ENCODE measurements at places on chromosomes 1 and 21.

GRCh38 chr1:44300852-44301251 is 54.2 kb downstream of the ERI3 start:
- no peak for DNase-seq

GRCh38 chr1:169201084-169201619 is 94.7 kb downstream of the ATP1B1 start:
- no peak for DNase-seq

GRCh38 chr1:182460550-182460951 is 10.6 kb downstream of the RGSL1 start:
- DNase-seq: no peak

- peak; percentile 48 for DNase-seq
These were observed 207.1 kb downstream of the NUF2 start for GRCh38 chr1:163528710-163529348.

DNA sequence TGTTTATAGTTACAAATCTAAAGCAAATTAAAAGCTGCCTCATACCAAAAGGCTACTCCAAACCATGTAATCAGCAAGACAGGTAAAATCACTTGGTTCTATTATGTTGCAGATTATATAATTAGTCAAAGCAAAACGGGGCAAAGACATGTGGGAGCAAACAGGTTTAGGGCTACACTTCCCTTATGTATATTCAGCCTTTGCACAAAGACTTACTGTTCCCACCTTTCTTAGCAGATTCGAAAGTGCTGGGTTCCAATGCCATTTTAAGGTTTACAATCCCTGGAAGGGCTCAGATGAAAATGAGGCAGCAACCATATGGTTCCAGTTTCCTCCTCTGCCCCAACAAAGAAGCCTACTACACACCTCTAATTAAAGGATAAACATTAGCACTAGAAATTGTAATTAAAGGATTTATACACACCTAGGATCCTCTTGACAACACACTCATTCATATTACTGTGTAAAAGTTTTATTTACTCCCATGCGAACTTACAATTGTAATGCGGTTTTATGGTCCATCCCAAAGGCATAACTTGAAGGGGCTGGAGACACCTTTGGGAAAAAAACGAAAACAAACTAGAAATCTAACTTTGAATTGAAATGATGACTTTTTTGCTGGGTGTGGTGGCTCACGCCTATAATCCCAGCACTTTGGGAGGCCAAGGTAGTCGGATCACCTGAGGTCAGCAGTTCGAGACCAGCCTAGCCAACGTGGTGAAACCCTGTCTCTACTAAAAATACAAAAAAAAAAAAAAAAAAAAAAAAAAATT is 117.3 kb upstream of the PKN2 start:
- no peak for DNase-seq

- no peak for DNase-seq
These were observed 174.5 kb upstream of the PLXNA2 start for GRCh38 chr1:208418667-208419066.

DNA sequence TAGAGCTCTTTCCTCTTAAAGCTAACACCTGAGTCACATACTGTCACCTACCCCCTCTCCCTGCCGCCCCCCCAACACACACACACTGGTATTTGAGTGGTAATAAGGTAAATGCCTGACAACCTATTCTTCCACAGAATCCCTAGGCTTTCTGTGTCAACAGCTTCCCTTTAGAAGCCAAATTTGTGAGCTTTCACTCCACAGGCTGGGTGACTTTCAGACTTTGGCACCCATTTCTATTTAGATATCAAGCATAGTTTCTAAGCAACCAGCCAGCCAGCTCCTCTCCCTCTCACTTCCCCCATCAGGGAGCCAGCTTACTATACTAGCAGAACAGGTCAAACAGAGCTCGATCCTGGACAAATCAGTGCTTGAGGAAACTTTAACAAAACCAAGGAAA is 3.2 kb upstream of the C1orf74 start:
- DNase-seq: no peak

- DNase-seq: no peak
These were observed 180.4 kb downstream of the NTMT2 start for GRCh38 chr1:170326186-170326585.

GRCh38 chr1:232413674-232414073 is 216.3 kb downstream of the SIPA1L2 start:
- no peak for DNase-seq

- DNase-seq: no peak
These were observed 235.9 kb downstream of the TPR start for GRCh38 chr1:186139115-186139514.

GRCh38 chr1:245153081-245153551 is 1.7 kb upstream of the KIF26B start:
- peak; percentile 78 for DNase-seq

DNA sequence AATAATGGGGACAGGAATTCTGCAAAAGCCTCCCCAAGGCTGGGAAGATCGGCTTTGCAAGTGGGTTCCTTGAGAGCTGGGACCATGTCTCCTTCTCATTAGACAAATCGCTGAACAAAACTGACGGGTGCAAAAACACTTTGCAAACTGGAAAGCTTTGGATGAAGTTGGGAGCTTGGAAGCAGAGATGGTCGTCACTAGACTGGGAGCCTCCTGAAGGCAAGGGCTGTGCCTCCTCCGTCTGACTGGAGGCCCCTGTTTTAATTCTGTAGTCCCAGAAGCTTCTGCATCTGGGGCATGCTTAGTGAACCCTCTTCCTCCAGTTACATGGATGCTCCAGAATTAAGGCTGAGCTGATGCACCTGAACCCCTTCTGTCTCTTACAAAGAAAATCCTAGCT is 82.3 kb upstream of the IFFO2 start:
- no peak for DNase-seq

- peak; percentile 26 for DNase-seq
These were observed 17.8 kb upstream of the TDRD10 start for GRCh38 chr1:154483941-154484803.

DNA sequence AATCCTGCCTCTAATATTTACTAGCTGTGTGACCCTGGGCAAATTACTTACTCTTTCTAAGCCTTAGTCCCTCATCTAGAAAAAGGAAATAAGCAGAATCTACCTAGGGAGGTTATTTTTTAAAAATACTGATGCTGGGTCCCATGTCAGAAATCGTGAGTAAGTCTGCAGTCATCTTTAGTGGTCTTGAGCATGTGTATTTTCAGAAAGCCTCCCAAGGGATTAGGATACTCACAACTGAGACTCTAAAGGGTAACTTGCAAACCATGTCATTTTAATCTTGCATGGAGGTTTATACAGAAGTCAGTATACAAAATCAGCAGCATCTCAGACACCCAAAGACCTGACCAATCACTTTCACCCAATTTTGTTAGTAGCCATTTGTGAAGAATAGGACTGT is 43.2 kb downstream of the DSTYK start:
- no peak for DNase-seq

DNA sequence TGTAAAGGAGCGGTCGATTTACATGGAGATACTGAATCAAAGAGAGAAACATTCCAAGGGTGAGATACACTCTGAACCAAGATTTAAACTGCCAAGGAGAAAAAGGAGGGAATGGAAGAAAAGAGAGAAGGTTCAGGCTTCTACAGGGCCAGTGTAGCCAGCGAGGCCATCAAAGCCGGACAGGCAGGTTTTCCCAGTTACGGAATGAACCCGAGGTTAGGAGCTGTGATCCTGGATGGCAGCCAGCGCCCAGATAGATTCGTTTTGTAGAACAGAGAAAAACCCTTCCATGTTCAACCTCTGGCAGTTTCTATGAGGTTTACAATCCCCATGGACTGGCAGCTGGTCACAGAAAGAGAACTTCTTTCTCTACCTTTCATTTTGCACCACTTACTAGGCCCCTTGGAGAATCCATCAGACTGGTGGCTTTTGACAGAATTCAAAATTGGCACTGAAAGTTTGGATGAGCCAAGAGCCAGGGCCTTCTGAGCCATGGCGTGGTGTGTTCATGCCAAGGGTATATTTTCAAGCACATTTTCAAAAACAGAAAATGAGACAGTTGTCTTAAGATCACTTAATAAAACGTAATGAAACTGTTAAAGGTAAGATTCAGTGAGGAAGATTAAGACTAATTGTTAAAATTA is 171.5 kb downstream of the RUNX1 start:
- peak; percentile 94 for DNase-seq

GRCh38 chr1:168333562-168334276 is 53.0 kb downstream of the TBX19 start:
- no peak for DNase-seq

DNA sequence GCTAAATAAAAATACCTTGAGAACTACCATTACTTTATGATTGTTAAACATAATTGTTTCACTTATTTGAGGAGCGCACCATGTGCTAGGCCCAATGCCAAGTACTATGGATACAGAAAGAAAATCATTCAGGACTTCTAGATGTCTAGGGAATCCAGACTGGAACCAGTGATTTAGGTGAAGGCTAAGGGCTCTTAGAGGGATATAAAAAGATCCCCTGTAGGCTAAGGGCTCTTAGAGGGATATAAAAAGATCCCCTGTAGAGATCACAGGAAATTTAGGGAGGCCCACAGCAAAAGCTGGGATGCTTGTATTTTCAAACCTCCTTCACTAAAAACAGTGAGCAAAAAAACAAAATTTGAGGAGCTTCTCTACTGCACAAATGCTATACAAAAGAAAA is 6.7 kb downstream of the TOR1AIP2 start:
- no peak for DNase-seq

DNA sequence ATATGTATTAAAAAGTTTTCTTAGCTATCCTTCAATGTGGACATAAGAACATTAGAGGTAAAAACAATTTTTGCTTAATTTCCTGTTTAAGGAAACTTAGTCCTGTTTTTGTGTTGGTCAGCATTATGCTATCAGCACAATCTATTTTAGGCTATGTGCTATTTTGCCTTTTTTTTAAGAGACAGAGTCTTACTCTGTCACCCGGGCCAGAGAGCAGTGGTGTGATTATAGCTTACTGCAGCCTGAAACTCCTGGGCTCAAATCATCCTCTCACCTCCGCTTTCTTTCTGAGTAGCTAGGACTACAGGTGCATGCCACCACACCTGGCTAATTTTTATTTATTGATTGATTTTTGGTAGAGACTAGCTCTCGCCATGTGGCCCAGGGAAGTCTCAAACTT is 199.1 kb upstream of the TMPRSS15 start:
- no peak for DNase-seq

- no peak for DNase-seq
These were observed 20.1 kb downstream of the UBE2U start for GRCh38 chr1:64223329-64224151.

GRCh38 chr21:36384885-36385232 is 333 bp upstream of the CHAF1B start:
- DNase-seq: no peak

DNA sequence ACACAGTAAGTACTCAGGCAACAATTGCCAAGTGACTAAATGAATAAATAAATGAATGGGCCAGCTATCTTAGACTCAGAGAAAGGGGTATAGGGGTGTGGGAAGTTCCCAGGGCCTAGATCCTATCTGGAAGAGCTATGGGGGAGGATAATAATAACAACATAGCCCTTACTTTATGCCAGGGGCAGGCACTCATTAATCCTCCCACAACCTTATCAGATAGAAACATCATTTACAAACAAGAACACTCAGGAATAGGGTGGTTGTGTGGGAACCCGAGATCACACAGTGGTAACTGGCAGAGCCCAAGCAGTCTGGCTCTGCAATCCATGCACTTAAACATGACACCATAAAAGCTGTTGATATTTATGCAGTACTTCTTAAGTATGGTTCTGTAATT is 128.2 kb upstream of the SPATA6 start:
- no peak for DNase-seq

GRCh38 chr1:174769961-174770549 is 229.7 kb upstream of the CACYBP start:
- DNase-seq: peak; percentile 68

GRCh38 chr1:169892176-169892926 is 1.3 kb downstream of the SCYL3 start:
- DNase-seq: peak; percentile 45

- no peak for DNase-seq
These were observed 22.2 kb downstream of the NIPAL3 start for GRCh38 chr1:24437631-24438396.

GRCh38 chr1:177902266-177902665 is 67.6 kb downstream of the SEC16B start:
- DNase-seq: no peak

DNA sequence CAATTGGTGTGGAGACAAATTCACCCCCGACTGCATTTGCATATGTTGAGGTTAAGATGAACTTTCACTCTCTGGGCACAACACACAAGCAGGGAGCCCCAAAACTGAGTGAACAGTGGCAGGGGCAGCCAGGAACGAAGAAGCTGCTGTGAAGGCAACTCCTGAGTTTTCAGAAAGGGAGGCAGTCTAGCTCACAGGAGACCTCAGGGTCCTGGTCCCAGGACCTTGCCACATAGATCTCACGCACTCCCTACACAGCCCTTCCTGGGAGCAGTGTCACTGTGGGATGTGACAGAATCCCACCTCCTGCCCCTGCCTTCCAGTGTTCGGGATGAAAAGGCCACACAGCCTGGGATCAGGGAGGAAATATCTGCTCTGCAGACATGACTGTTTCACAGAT is 60.9 kb downstream of the KCND3 start:
- DNase-seq: no peak

DNA sequence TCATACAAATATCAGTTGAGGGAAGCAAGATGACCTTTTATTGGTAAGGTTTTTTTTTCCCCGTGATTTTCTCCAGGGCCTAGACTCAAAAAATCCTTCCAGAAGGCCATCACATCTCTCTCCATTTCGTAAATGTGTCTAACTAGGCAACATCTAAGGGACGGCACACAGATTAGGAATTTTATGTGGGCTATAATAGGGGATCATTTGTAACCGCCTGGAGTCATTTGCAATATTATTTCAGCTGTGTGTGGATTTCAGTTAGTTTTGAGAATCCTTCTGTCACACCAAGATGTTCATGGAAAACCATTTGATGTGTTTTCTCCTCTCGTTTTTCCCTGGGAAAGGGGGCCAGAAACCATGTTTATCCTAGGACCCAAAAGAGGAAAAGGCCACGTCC is 63.1 kb downstream of the ATP5PO start:
- DNase-seq: no peak

DNA sequence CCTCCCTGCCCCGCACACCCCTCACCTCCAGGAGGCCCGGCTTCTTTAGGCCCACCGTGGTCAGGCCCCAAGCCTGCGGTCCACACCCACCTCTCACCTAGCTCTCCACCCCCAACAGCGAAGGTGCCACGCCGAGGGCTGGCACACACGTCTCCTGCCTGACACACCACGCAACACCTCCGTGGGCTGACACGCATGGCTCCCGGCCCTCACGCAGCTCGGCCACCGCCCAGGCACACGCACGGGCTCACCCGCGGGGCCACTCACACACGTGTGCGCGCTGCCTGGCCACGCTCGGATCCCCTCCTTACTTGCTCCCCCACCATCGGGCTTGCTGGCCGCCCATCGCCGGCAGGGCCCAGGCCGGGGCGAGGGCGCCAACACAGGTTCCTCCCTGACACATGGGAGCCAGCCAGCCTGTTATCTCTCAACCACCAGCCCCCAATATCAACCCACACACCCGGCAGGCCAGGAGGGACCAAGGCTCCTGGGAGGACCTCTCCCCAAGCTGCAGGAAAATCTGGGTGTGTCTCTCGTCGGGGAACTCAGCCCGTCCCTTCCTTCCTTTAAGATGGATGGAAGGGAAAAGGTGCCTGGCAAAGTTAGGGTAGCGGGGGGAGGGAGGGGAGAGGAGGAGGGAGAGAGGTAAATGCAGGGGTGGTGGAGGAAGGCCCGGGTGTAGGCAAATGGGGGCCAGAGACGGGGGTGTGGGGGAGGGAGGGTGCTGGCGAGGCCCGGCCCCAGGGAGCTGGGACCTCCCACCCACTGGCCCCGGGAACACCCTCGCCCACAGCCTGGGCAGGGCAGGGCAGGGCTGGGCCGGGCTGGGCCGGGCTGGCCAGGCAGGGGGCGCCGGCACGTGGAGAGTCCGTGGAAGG is 546 bp downstream of the ELOVL1 start:
- no peak for DNase-seq

GRCh38 chr1:7629465-7630195 is 141.5 kb upstream of the VAMP3 start:
- no peak for DNase-seq
